Body of pancreas (tissue), 4 donors: ENCODE measurements at places on chromosomes 6 and 20. TPM values are rescaled to one million over a fixed set of nuclear protein-coding genes. Genes with fewer than 3 reads are reported as not detected.

Gene SPDEF
- total RNA-seq = not detected

DNA sequence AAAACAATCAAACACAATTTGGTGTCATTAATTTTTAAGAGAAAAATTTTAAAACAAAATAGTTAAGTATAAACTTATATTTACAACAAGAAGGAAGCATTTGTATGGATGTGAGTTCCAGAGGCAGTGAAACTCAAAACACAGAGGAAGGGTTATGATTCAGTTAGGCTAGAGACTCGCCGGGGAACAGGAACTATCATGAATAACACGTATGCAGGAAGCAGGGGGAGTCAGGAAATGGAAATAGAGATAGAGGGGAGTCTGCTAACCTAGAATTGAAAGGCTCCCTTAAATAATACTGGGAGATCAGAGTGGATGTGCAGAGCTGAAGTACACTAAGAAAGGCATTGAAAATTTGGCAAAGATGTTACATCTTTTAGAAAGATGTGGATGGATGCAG is 14.2 kb upstream of the HLA-DRB1 start:
- H3K36me3 ChIP-seq = no peaks in the 10 kb centered on the region
- DNase-seq = no peak

GRCh38 chr6:26195376-26195923 is 108.2 kb downstream of the HFE start:
- no peak overlapping the region for H3K27ac ChIP-seq
- peaks cover 8% of the 10 kb centered on the region for H3K27me3 ChIP-seq
- no peak overlapping the region for H3K4me3 ChIP-seq
- no peaks in the 10 kb centered on the region for H3K4me1 ChIP-seq

GRCh38 chr20:31475472-31476293 is 595 bp downstream of the REM1 start:
- H3K27me3 ChIP-seq = no peaks in the 10 kb centered on the region
- no peak overlapping the region for H3K4me3 ChIP-seq
- no peaks in the 10 kb centered on the region for H3K36me3 ChIP-seq
- no peak for DNase-seq
- no peak overlapping the region for H3K27ac ChIP-seq
- peaks cover 11% of the 10 kb centered on the region for H3K4me1 ChIP-seq

DNA sequence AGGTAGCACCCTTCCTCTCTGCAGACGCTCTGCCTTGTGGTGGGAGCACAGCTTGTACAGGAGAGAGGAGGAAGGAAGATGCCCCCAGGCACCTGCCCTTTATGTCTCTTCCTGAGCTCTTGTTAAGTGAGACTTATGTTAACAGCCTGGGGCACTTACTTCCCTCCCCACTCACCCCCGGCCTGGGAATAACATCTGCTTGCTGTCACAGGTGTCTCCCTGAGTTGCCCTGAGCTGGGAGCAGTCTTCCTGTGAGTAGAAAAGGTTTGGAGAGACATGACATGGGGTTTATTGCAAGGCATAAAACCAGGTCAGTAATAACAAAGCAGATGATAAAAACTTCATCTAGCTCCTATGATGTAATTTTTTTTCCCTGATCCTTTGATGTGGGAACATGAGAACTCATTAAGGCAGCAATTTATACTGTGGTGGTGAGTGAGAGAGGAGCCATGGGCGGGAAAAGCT is 1.9 kb downstream of the SSTR4 start:
- H3K4me1 ChIP-seq = no peaks in the 10 kb centered on the region
- no peak for DNase-seq
- H3K4me3 ChIP-seq = no peak overlapping the region
- H3K27ac ChIP-seq = no peak overlapping the region
- no peaks in the 10 kb centered on the region for H3K36me3 ChIP-seq

Gene CST4
- not detected for total RNA-seq

GRCh38 chr6:37122861-37123260 is 47.1 kb upstream of the PIM1 start:
- H3K4me3 ChIP-seq = no peak overlapping the region
- H3K4me1 ChIP-seq = peaks cover under 1% of the 10 kb centered on the region
- H3K36me3 ChIP-seq = no peaks in the 10 kb centered on the region
- no peak overlapping the region for H3K27ac ChIP-seq

- peaks cover 3% of the 10 kb centered on the region for H3K4me1 ChIP-seq
- DNase-seq = peak; percentile 66
- H3K27me3 ChIP-seq = no peaks in the 10 kb centered on the region
- no peak overlapping the region for H3K4me3 ChIP-seq
These were observed 68.0 kb downstream of the PLAGL1 start for GRCh38 chr6:143940011-143940597.

DNA sequence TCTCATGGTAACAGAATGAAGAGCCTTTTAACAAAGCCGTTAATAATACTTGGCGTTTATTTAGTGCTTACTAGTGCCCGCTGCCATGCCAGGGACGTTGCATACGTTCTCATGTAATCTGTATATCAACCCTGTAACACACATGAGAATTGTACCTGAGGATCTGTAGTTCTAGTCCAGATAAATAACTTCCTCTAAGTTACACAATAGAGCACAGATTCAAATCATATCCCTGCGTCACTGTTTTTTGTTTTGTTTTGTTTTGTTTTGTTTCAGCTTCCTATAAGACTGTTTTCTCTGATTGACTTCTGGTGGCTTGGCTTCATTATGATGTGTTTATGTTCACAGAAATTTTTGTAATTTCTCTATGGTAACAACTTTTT is 553 bp downstream of the ZSCAN16 start:
- H3K27me3 ChIP-seq = no peaks in the 10 kb centered on the region
- H3K4me1 ChIP-seq = peaks cover 15% of the 10 kb centered on the region
- peak overlapping the region; percentile 64 for H3K4me3 ChIP-seq

DNA sequence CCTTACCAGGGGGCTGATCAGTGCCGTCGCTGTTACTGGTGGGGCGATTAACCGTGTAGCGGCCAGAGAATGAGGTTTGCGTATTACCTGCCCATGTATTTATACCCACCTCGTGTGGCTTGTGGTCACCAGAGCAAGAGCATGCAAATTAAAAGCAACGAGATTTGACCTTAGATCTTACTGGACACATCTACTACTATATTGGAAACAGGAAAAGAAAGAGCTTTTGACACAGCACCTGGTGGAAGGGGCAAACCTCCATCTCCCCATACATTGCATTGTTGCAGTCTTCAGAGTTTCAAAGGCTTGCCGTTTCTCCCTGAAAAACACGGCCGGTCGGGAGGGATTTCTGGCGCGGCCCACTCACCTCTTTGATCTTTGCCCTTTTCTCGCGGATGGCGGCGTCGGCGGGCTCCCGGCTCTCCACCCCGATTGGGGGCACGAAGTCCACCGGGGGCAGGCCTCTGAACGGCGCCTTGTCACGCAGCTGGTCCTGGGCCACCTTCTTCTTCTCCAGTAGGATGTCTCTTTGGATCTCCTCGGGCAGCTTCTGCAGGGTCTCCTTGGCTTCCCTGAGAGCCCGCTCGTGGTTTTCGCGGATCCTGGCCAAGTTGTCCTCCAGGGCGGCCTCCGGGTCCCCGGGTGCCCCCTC is 1.3 kb downstream of the MAN1A1 start:
- H3K36me3 ChIP-seq = no peaks in the 10 kb centered on the region
- peaks cover 44% of the 10 kb centered on the region for H3K4me1 ChIP-seq
- H3K27ac ChIP-seq = peak overlapping the region; percentile 96

DNA sequence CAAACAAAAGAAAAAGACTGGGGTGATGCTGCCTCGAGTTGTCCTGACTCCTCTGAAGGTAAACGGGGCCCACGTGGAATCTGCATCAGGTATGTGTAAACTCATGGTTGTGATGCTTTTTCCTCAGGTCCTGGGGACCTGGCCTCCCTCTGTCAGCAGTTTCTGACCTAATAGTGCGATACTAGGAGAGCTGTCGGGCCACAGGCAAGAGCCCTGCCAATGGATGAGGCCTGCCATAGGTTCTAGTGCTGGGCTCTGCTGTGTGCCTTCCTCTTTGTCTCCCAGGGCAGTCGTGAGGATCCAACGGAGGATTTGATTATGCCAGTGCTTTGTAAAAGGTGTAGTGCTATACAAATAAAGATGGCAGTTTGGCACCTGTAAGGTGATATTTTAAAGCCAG is 71.2 kb downstream of the ASXL1 start:
- peaks cover 7% of the 10 kb centered on the region for H3K4me1 ChIP-seq
- no peak for DNase-seq
- H3K27ac ChIP-seq = no peak overlapping the region
- H3K27me3 ChIP-seq = no peaks in the 10 kb centered on the region
